ENCODE measurements at places on chromosomes 4 and X. TPM values are rescaled to one million over a fixed set of nuclear protein-coding genes. Genes with fewer than 3 reads are reported as not detected.

PDK3 gene
- total RNA-seq, result 1.0 TPM

ADRA2C gene
- total RNA-seq, result 0.54 TPM

GAGE2A gene
- total RNA-seq, result 588 TPM

DTHD1 gene
- not detected for total RNA-seq

TAF1 gene
- 37.3 TPM for total RNA-seq

PDZD4 gene
- total RNA-seq, result not detected

NALF2 gene
- total RNA-seq, result not detected

DHRSX gene
- total RNA-seq, result 11.0 TPM

PDLIM3 gene
- total RNA-seq, result not detected

KIF4A gene
- 40.3 TPM for total RNA-seq

RBM47 gene
- 6.4 TPM for total RNA-seq

TMEM156 gene
- 3.7 TPM for total RNA-seq

PAGE4 gene
- 1.3 TPM for total RNA-seq

PRSS12 gene
- total RNA-seq, result not detected

DCHS2 gene
- total RNA-seq, result 6.9 TPM
